ENCODE measurements at places on chromosomes 7 and 10.

DNA sequence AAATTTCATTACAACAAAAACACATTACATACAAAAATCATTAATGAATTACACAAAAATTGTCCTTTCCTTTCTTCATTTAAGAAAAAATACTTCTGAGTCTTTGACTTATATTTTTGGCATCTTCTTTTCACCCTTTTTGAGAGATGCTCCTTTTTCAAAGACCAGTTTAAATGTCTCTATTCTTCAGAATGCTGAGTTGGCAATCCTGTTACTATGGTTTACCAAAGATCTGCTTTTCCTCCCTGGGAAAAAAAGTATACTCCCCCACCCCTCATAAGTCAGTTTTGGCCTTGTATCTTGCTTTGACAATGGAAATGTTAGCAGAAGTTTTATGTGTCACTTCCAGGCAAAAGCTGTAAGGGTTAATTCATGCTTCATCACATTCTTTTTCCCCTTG, 198.4 kb upstream of the GRM3 start:
- DNase-seq: no peak

GRCh38 chr10:79223091-79224048, 123.9 kb upstream of the PPIF start:
- no peak for DNase-seq

DNA sequence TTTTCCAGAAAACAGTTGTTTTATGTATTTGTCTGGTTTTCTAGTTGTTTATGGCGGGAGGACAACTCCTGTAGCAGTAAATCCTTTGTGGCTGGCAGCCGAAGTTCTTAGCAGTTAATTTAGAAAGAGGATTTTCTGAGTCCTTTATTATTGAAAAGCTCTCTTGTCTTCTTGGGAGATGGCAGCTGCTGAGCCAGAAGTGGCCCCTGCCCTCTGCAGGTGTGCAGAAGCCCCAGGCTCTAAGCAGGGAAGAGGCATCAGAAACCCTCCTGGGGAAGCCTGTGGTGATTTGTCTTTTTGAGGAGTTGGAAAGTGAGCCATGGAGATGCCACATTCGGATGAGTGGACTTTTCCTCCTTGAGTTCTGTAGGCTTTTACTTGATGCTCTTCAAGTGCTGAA, 106.3 kb downstream of the GLRX3 start:
- no peak for DNase-seq

- no peak for DNase-seq
Observed at GRCh38 chr7:135512135-135512887, 2.4 kb upstream of the CNOT4 start.

DNA sequence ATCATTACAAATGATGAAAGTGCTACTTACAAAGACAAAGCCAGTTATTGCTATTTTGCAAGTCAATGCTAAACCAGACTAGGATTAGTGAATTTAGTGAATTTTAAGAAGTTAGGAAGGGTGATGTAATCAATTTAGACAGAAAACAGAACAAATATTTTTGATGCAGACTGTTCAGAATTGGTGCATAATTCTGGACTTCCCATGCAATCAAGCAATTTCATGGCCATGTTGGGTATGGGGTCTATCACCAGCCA, 85.4 kb downstream of the CH25H start:
- no peak for DNase-seq

DNA sequence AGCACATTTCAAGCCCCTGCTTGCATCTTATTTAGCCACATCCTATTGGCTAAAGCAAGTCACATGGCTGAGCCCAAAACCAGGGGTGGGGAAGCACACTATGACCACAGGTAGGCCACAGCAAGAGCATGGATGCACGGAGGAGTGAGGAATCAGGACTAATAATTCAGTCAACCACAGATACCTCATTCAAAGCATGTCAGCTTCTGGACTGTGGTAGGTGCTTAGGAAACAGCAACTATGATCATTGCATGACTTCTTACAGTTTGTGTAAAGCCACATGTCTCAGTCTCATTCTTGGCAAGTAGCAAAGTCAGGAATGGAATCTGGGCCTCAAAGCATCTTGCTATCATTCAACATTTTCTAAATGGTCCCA, 79.0 kb upstream of the EMX2 start:
- DNase-seq: no peak

GRCh38 chr7:102424787-102425218, 8.6 kb upstream of the ORAI2 start:
- no peak for DNase-seq

GRCh38 chr10:13788711-13789447, 202.1 kb downstream of the PRPF18 start:
- peak; percentile 51 for DNase-seq

GRCh38 chr7:70616821-70617220, 515.1 kb upstream of the GALNT17 start:
- DNase-seq: no peak

GRCh38 chr7:127710635-127711034, 58.6 kb downstream of the SND1 start:
- no peak for DNase-seq

- no peak for DNase-seq
Observed at GRCh38 chr7:108331971-108332370, 124.3 kb downstream of the NRCAM start.

DNA sequence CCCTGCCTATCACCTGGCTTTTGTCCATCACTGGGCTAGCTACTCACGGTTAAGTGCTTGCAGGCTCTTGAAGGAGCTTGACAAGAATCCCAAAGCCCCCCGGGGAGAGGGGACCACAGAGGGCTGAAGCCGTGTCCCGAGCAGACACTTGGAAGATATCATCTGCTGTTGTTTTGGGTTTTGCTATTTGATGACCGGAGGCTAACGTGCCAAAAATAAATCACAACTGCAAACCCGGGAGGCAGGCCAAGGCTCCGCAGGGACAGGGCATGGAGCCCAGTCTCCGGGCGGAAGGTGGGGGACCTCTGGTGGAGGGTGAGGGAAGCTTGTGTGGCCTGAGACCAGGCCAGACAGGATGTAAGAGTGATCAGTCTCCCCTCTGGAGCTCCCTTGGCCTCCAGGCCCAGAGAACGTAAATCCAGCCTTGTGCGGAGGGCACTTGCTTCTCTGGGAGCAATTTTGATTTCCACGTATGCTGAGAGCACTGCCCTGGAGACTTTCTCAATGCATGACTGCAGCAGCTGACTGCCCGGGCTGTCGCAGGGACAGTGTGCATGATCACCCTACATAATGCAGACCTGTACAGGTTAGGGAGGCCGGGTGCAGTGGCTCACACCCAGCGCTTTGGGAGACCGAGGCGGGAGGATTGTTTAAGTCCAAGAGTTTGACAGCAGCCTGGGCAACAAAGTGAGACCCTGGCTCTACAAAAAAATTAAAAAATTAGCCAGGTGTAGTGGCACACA, at the start of gene PHKG1:
TSS of gene PHKG1 (minus strand) at position 164 of the 743 bp plus-strand sequence. CDS start 4,011 bp downstream, outside the sequence.
- peak; percentile 79 for DNase-seq

DNA sequence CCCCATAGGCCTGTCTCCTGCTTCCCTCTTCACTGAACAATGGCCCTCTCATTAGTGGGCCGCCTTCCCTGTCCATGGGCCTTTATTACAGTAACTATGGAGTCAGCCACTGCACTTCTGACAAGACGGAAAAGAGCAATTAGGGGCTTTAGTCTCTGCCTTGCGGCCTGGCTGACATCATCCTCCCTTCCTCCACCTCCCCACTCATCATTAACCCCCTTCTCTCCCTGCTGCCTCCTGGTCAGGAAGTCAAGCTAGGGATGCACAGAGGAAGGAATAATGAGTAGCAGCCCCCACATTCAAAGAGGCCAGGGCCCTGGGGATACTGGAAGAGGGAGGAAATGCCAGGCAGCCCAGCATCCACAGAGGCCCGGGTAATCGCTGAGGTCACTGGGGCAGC, 101.6 kb upstream of the PLXNA4 start:
- DNase-seq: no peak

GRCh38 chr10:132590094-132590751, 52.6 kb downstream of the INPP5A start:
- no peak for DNase-seq

- no peak for DNase-seq
Observed at GRCh38 chr10:30095631-30096422, 36.4 kb upstream of the JCAD start.

DNA sequence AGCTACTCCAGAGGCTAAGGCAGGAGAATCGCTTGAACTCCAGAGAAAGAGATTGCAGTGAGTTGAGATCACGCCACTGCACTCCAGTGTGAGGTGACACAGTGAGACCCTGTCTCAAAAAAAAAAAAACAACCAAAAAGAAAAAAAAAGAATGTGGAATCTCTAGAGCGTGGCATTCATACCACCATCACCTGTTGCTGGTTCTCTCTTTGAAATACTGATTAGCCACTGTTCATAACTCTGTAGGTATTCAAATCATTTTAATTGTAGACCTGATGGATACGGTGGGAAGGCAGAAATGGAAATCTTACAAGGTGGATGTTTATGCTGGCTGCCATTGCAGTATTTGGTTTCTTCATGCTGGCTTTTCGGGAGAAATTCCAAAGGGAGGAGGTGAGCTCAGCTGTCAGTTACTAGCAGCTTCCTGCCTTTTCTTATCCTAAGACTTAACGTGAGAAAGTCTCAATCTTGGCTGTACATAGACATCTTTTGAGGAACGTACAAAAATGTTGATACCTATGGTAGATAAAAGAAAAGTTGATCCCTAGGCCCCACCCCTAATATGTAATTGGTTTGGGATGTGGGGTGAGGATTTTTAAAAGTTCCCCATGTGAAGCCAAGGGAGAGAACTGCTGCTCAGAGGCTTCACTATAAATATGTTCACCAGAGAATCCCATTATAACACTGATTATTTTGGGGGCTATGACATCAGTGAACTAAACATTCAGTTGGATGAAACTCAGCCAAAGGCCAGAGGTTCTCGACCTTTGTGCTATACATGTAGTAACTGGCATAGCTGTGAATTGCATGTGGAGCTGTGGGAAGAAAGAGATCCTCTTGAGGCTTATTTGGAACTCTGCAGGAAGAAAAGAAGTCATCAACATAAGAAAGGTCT, 26.9 kb upstream of the MKLN1 start:
- DNase-seq: no peak

GRCh38 chr10:103889121-103889720, 28.8 kb downstream of the STN1 start:
- no peak for DNase-seq

GRCh38 chr7:29806995-29807841, 910 bp downstream of the WIPF3 start:
- DNase-seq: no peak

- peak; percentile 36 for DNase-seq
Observed at GRCh38 chr7:32846630-32847225, 44.8 kb downstream of the KBTBD2 start.

- no peak for DNase-seq
Observed at GRCh38 chr7:103824251-103824650, 165.2 kb downstream of the RELN start.

- no peak for DNase-seq
Observed at GRCh38 chr7:24825381-24825794, 68.1 kb upstream of the GSDME start.

GRCh38 chr10:15313843-15314242, 57.2 kb downstream of the FAM171A1 start:
- DNase-seq: no peak

- DNase-seq: no peak
Observed at GRCh38 chr7:134627109-134627774, 19.4 kb upstream of the BPGM start.

- DNase-seq: no peak
Observed at GRCh38 chr10:116787053-116787659, 44.8 kb upstream of the HSPA12A start.

DNA sequence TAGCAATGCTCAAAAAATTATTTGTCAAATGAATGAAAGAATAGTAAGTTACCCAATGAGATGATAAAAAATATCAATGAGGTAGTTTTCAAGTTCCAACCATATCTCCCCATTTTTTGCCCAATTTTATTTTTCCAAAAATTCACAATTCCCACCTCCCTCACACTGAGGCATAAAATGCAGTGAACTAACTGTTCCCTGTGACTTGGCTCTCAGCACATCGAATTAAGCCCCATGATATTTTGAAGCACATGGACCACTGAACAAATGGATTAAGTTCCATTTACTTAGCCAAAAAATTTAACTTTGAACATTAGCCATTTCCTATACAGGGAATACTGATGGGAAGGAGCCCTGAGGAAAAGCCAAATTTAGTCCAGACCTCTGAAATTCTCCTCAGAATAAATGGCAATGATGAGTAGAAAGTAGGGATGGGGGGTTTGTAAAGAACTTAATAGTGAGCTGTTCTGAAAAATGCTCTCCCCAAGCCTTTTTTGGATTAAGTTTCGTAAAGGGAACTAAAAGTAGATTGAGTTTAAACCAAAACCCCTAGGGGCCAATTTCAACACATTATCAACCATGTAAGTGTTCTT, 166.3 kb upstream of the GRM3 start:
- no peak for DNase-seq

DNA sequence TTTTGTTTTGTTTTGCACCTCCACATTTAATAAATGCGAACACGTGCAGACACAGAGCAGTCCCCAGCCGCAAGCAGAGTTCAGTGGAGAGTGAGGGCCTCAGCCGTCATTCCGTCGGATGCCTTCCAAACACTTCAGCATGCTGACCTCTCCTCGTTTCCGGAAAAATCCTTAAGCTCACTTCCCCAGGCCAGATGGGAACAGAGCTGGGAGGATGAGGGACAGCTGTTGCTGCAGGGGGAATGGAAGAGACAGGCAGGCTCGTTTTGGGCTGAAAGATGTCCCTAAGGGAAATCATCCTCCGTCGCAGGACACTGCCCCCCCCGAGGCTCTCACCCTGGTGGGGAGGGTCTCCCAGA, 17.2 kb upstream of the FGFR2 start:
- no peak for DNase-seq

DNA sequence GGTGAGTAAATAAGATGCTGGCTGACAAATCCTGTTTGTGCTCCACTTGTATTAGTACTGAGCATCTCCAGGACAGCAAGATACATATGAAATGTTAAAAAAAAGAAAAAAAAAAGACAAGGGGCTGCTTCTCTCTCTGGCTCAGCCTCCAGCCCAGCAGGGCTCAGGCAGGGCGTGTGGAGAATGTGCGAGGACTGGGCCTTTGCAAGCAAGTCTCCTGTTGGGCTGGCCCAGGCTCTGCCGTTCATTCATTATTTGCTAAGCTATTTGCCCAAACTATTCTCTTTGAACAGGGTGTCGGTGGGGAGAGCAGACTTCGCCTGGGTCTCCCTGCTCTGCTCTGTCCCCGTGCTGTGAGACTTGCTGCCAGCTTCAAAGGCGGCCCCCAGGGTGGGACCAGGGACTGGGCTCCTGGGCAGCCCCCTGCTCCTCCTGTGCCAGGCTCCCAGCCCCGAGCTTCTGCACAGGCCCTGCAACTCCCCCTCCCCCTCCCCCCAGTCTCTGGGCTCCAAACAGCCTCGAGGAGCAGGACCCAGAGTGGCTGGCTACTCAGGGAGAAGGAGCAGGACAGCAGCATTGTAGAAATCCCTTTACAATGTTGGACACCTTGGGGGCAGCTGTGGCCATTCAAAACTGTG, 25.6 kb upstream of the MGMT start:
- no peak for DNase-seq

GRCh38 chr7:33754933-33755928, 150.1 kb upstream of the BMPER start:
- no peak for DNase-seq
